ENCODE measurements at places on chromosomes 6 and 20.

DNA sequence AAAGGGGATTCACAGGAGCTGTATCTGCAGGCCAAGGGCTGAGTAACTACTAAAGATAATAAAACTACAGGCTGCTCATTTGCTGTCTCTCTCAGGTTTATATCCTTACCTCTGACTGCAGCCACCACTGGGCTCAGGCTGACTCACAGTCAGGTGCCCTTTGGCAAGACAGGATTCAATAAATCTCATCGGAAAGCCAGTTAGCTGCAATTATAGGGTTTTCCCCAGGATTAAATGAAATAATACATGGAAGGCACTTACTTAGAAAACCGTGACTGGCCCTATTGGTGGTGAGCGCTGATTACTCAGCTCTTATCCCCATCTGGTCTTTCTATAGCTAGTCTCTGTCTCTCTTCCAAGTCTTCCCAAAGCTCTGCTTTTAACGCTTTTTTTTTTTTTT lies 26.4 kb downstream of the RMND1 start:
- DNase-seq, result no peak

DNA sequence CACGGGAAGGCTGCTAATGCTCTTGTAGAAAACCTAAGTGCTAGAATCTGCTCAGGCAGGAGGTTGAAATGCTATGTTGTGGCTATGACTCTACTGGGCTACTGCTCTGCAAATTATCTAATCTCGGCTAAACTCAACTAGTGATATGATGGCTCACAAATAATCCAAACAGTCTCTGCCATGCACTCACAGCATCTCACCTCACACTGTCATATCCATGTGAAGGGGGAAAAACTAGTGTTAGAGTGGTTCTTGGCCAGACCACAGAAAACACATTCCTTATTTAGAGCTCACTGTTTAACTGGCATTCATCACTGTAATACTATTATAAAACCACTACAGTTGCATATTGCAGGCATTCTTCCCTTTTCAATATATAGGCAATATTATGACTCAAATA lies 81.8 kb upstream of the DST start:
- no peak for DNase-seq

- no peak for DNase-seq
These were observed 4.7 kb downstream of the EHMT2 start for GRCh38 chr6:31892821-31893220.

- no peak for DNase-seq
These were observed 169.9 kb downstream of the BCAS1 start for GRCh38 chr20:53900380-53900999.

- no peak for DNase-seq
These were observed 23.4 kb upstream of the PTGIS start for GRCh38 chr20:49591217-49591865.

DNA sequence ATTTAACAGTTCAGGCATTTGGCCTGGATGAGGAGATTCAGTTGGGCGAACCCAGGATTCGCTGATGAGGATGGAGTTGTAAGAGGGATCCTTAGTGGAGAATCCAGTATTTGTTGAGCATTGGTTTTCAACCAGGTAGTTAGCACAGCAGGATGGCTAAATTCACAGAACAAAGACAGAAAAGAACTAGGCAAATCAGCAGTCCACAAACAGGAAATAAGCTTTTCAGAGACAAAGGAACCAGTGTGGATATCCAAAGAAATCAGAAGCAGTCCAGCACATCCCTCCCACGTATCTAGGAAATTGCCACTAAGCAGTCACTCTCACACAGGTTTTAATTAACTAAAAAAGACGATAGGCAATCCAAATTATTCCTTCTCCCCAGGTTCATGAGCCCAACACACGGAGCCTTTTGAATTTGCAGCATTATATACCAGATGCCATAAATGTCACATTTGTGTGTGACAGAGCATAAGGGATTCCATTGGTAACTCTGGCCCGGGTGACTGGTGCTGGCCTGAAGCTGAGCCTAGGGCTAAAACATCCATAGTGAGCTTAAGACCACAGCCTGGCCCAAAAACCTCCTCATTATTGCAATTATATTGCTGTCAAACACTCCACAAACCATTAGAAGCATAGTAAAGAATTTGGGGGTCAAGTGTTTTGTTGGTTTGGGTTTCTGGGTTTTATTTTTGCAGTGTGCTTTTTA lies 131.5 kb downstream of the SOBP start:
- no peak for DNase-seq

GRCh38 chr20:5863040-5863833 lies 87.1 kb downstream of the TRMT6 start:
- no peak for DNase-seq

DNA sequence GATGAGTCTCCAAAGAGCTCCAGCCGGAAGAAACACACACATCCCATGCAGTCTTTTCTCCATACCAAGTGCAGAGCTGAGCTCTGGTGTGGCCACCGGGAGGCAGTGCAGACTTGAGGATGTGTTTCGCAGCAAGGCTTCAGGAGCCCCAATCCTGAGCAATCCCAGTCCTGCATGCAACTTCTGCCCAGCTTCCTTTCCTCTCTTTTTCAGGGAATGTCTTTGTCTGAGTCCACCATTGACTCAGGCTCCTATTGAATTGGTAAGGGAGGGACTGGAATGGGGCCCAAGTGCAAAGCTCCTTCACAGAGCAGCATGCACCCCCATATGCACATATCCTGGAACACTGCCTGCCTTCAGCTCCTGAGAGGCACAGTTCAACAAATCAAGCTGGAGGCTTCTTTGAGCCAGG lies 50.5 kb upstream of the ASIP start:
- peak; percentile 73 for DNase-seq

Measured in SHP77 (cell line).